ENCODE measurements at places on chromosomes 12 and 14. TPM values are rescaled to one million over a fixed set of nuclear protein-coding genes. Genes with fewer than 3 reads are reported as not detected.

TRMT61A gene
- 1.2 TPM for total RNA-seq

AQP2 gene
- not detected for total RNA-seq

RPGRIP1 gene
- total RNA-seq, result 3.4 TPM

SERPINA3 gene
- not detected for total RNA-seq

GIT2 gene
- total RNA-seq, result 28.5 TPM

TMTC1 gene
- total RNA-seq, result 16.1 TPM

MEG3 gene
- 7.3 TPM for total RNA-seq

GLRX5 gene
- 99.9 TPM for total RNA-seq

AMHR2 gene
- total RNA-seq, result 0.34 TPM

NRXN3 gene
- 5.9 TPM for total RNA-seq

SLC38A2 gene
- total RNA-seq, result 259 TPM

MAP1LC3B2 gene
- 1.5 TPM for total RNA-seq

SLC16A7 gene
- 1.3 TPM for total RNA-seq

GSC gene
- total RNA-seq, result 1.1 TPM

KLRD1 gene
- 0.06 TPM for total RNA-seq

ACOT2 gene
- 2.4 TPM for total RNA-seq

PZP gene
- not detected for total RNA-seq

GPRC5A gene
- not detected for total RNA-seq

KLHL33 gene
- total RNA-seq, result 0.22 TPM

CCDC175 gene
- 0.24 TPM for total RNA-seq

PLXNC1 gene
- total RNA-seq, result 13.4 TPM

LRTM2 gene
- total RNA-seq, result 0.09 TPM

DPF3 gene
- not detected for total RNA-seq

TAS2R14 gene
- total RNA-seq, result 7.0 TPM

RAPGEF3 gene
- 1.2 TPM for total RNA-seq

SALL2 gene
- 263 TPM for total RNA-seq

SLC2A14 gene
- 0.49 TPM for total RNA-seq

PMCH gene
- total RNA-seq, result not detected

ZNF891 gene
- 7.2 TPM for total RNA-seq

ING4 gene
- total RNA-seq, result 135 TPM

KLRC2 gene
- not detected for total RNA-seq

VRTN gene
- total RNA-seq, result 18.6 TPM

ADAM21 gene
- 0.12 TPM for total RNA-seq

TGFB3 gene
- not detected for total RNA-seq

CABP1 gene
- total RNA-seq, result 0.47 TPM

KRT80 gene
- 0.12 TPM for total RNA-seq

KRT79 gene
- total RNA-seq, result not detected

FSCB gene
- total RNA-seq, result not detected

TRAF3 gene
- 18.1 TPM for total RNA-seq

CYP27B1 gene
- total RNA-seq, result 0.99 TPM

OAS1 gene
- not detected for total RNA-seq

CLEC4D gene
- total RNA-seq, result 0.19 TPM

CDCA4 gene
- 102 TPM for total RNA-seq

TRPV4 gene
- 0.56 TPM for total RNA-seq

TOMM20L gene
- total RNA-seq, result not detected

LPAR5 gene
- total RNA-seq, result 0.04 TPM

P2RX2 gene
- 0.15 TPM for total RNA-seq

AICDA gene
- total RNA-seq, result not detected

ACTR10 gene
- 59.2 TPM for total RNA-seq

BCL11B gene
- 1.3 TPM for total RNA-seq

LALBA gene
- total RNA-seq, result not detected

PRKD1 gene
- total RNA-seq, result 8.1 TPM

NGB gene
- total RNA-seq, result not detected

LUM gene
- 0.19 TPM for total RNA-seq

TAS2R19 gene
- total RNA-seq, result 7.7 TPM

HRK gene
- not detected for total RNA-seq
